ENCODE measurements at places on chromosomes 12 and 14.

GRCh38 chr12:88982694-88983093 is 369.6 kb downstream of the DUSP6 start:
- DNase-seq: no peak

GRCh38 chr12:56257071-56257470 is 1.1 kb downstream of the ANKRD52 start:
- DNase-seq: no peak

- no peak for DNase-seq
These were observed 196.3 kb downstream of the TSPAN9 start for GRCh38 chr12:3273409-3273853.

- DNase-seq: no peak
These were observed 42.3 kb downstream of the CHGA start for GRCh38 chr14:92965281-92965680.

- DNase-seq: no peak
These were observed 59.0 kb downstream of the NTN4 start for GRCh38 chr12:95731519-95731958.

GRCh38 chr14:81018251-81018650 is 62.8 kb downstream of the TSHR start:
- no peak for DNase-seq
